PC-9 (cell line): ENCODE measurements at places on chromosomes 3 and 15.

GRCh38 chr3:13210221-13210975 is 137.2 kb upstream of the IQSEC1 start:
- DNase-seq: no peak

DNA sequence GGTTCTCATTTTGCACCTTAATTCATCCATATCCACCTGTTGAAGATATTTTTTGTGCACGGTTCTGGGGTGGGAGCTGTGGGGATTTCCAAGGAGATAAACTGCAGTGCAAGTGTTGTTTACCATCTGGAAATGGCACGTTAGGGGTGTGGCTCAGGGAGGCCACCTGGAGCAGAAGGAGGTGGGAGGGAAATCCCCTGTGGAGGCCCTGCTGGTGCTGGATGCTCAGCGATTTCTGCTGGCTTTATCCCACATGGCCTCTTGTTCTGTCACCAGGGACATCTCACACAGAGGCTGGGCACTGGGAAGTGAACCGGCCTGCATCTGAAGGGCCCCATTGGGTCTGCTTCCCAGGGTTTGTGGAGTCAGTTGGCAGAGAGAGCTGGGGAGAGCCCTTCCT is 24.3 kb downstream of the TRPM1 start:
- no peak for DNase-seq

DNA sequence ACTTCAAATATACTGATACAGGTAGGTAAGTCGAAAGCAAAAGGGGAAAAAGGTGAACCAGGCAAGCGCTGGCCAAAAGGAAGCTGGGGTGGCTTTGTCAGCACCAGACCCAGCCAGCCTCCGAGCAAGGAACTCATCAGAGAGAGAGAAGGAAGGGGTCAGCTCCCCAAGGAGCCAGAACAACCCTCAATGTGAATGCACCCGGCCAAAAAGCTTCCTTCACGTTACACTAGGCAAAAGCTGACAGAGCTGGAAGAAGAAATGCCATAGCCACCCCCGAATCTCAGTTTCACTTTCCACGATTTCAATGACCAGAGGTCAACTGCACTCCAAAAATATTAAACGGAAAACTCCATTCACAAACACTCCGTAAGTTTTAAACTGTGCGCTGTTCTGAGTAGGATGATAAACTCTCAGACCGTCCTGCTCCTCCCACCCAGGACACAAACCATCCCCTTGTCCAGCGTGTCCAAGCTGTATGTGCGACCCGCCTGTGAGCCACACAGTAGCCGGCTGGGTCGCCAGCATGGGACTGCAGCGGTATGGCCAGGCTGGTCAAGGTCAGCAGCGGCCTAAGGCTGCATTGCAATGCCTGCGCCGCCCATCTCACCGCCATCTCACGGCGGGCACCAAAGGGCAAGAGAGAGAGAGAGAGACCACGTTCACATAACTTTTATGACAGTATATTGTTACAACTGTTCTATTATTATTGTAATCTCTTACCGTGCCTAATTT is 29.7 kb downstream of the CYFIP1 start:
- DNase-seq: no peak

DNA sequence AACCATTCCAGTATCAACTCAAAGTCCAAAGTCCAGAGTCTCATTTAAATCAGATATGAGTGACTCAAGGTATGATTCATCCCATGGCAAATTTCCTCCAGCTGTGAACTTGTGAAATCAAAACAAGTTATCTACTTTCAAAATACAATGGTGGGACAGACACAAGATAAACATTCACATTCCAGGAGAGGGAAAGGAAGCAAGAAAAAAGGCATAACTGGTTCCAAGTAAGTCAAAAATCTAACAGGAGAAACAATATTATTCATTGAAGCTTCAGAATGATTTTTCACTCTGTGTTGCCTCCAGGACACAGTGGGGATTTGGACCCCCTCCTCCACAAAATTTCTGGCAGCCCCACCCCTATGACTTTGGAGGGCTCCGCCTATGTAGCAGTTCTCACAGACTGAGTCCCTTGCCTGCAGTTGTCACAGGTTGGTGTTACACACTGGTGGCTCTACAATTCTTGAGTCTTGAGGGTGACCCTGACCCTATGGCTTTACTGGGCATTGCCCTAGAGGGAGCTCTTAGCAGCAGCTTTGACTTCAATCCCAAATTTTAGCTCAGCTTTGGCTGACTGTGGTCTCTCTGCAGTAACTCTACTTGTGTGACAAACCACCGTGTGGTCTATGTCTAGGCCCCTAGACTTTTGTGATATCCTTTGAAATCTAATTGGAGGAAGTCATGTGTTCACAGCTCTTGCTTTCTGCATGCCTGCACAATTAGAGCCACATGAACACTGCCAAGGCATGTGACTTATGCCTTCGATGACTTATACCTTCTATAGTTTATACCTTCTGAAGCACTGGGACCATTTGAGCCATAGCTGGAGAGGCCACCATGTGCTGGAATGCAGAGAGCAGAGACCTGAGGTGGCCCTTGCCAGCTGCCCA is 644.2 kb downstream of the GRM7 start:
- peak; percentile 55 for DNase-seq

GRCh38 chr3:192802957-192803899 is 75.9 kb upstream of the FGF12 start:
- DNase-seq: peak; percentile 45

- peak; percentile 45 for DNase-seq
These were observed 43.1 kb downstream of the MTHFS start for GRCh38 chr15:79853492-79854328.

GRCh38 chr15:70962084-70962483 is 69.5 kb downstream of the LRRC49 start:
- no peak for DNase-seq

DNA sequence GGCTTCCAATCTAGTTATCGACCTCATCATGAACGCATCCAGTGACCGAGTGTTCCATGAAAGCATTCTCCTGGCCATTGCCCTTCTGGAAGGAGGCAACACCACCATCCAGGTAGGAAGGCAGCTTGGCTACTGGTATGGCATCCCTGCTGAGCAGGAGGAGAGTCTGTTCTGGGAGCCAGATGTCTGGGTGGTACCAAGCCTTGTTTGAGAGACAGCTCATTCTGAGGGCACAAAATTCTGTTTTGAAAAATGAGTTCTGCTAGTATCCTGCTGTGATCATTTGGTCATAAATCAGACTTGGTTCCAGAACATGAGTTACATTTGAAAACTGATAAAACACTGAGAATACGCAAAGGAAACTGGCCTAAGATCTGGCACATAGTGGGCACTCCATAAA is 242.1 kb downstream of the ITPR1 start:
- no peak for DNase-seq
